Ecto neural progenitor cell (in vitro differentiated cells): ENCODE measurements at places on chromosomes 13 and 19.

DNA sequence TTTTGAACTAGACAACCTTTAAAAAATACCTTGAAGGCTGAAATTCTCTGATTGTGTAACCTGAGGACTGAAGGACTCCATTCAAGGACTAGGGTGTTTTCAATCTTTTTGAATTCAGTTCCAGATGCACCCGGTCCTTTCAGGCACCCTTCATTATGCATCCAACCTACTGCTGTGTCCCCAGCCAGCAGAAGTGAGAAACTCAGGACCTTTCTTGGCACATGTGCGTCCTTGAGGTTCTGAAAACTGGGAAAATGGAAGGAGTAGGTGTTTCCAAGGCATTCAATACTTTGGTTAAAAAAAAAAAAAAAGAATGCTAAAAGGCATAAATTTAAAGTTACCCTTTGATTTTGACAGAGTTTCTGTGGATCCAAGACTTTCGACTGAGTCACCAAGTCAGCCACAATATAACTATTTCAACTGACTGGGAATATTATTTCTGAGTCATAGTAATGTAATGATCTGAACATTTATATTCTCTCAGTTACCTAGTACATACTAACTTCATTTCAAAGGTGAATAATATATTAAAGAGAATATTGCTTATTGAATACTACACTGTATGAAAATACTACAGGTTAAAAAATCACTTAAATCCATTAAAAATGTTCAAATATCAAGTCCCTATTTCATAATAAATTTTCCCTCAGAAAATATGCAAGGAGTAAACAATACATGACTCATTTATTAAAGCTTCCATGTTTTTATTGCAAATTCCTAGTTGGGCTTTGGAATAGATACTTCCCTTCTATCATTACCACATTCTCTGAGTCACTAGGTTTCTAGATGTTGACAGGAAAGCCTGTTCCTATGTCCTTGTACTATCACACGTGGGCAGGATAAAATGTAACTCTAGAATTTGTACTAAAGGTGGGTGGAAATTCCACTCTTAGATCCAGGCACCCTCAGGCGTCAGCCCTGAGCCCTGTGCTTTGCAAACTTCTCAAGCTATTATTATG lies 2.4 kb upstream of the ITGBL1 start:
- no peak for DNase-seq

DNA sequence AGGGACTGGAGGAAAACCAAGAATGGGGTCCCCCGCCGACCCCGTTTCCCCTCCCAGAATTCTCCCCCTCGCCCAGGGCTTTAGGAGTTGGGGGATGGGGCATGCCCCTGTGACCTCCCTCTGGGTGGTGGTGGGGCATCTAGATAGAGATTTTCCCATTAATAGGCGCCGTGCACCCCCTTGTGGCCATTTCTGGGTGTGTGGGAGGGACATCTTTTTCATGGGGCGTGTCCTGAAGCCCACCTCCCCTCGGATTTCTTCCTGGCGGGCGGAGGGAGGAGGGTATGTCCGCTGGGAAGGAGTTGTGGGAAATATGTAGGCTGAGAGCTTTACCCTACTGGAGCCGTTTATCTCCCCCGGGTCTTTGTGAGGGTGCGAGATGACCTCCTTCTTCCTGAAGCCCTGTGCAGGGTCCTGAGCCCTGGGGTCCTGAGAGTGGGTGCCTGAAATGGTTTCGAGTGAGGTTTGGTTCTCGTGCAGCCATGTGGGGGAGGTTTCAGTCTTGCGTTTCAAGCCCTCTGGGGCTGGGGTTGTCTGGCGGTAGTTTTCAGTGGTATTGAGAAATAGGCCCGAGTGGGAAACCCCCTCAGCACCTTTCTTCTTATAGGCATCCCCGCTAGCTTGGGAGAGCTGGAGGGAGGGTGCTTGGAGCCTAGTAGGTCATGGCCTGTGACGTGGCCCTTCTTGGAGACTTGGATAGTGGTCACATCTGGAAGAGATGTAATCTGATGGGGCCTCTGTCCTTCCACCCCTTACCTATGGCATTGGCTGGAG lies 1.0 kb downstream of the PRMT1 start:
- peak; percentile 95 for DNase-seq

- DNase-seq = no peak
These were observed 120.6 kb downstream of the SLITRK1 start for GRCh38 chr13:83761631-83762030.

- DNase-seq = peak; percentile 82
These were observed 4.1 kb downstream of the SOX21 start for GRCh38 chr13:94708031-94708859.
